ENCODE measurements at places on chromosomes 7 and 10. TPM values are rescaled to one million over a fixed set of nuclear protein-coding genes. Genes with fewer than 3 reads are reported as not detected.

The CRYGN gene
- total RNA-seq, result not detected

The ANLN gene
- total RNA-seq, result 63.6 TPM

The EBLN1 gene
- not detected for total RNA-seq

The CYP26A1 gene
- total RNA-seq, result 2.7 TPM

The ZNF479 gene
- not detected for total RNA-seq

The GHRHR gene
- total RNA-seq, result not detected

The AGAP6 gene
- total RNA-seq, result 8.1 TPM

The SPDYE6 gene
- total RNA-seq, result not detected

The C10orf90 gene
- 2.7 TPM for total RNA-seq

The CREB5 gene
- 5.0 TPM for total RNA-seq

The TUBB8 gene
- total RNA-seq, result 0.05 TPM

The TMEM270 gene
- total RNA-seq, result 0.17 TPM

The AGFG2 gene
- 57.6 TPM for total RNA-seq

The CTAGE4 gene
- total RNA-seq, result not detected

The HYAL4 gene
- not detected for total RNA-seq

The HOXA2 gene
- total RNA-seq, result 0.85 TPM

The SPDYE9 gene
- total RNA-seq, result not detected

The C10orf71 gene
- total RNA-seq, result not detected

The RASSF4 gene
- total RNA-seq, result 5.0 TPM

The CRTAC1 gene
- 1.6 TPM for total RNA-seq

The FXYD4 gene
- total RNA-seq, result not detected

The NEUROD6 gene
- total RNA-seq, result not detected

The SPRN gene
- 0.39 TPM for total RNA-seq

The PFKP gene
- total RNA-seq, result 513 TPM

The SUV39H2 gene
- 18.8 TPM for total RNA-seq

The NEUROG3 gene
- not detected for total RNA-seq

The GNG11 gene
- 33.0 TPM for total RNA-seq

The EPC1 gene
- 16.3 TPM for total RNA-seq

The NUTM2E gene
- 0.43 TPM for total RNA-seq

The HMX3 gene
- total RNA-seq, result 0.08 TPM

The MCM10 gene
- total RNA-seq, result 20.1 TPM

The RBP4 gene
- total RNA-seq, result 10.6 TPM

The DPYSL4 gene
- 15.3 TPM for total RNA-seq

The AKR1C3 gene
- 1,121 TPM for total RNA-seq

The RAB19 gene
- total RNA-seq, result not detected

The BMPER gene
- 4.3 TPM for total RNA-seq

All from A549 treated with AZD2906 at 1 μM for 4 hours (cell line).